A172 (cell line): ENCODE measurements at places on chromosomes 4 and X.

DNA sequence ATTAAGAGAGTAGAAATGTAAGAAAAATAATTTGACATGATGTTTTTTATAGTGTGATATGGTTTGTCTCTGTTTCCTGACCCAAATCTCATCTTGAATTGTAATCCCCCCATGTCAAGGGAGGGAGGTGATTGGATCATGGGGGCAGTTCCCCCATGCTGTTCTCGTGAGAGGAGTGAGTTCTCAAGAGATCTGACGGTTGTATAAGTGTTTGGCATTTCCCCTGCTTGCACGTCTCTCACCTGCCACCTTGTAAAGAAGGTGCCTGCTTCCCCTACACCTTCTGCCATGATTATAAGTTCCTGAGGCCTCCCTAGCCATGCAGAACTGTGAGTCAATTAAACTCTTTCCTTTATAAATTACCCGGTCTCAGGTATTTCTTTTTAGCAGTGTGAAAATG lies 34.8 kb upstream of the EXOC1L start:
- no peak for DNase-seq

- DNase-seq, result no peak
Measured at GRCh38 chr4:93732509-93732908, 96.0 kb upstream of the ATOH1 start.

- DNase-seq, result no peak
Measured at GRCh38 chr4:139907001-139907809, 241.6 kb downstream of the MGST2 start.

DNA sequence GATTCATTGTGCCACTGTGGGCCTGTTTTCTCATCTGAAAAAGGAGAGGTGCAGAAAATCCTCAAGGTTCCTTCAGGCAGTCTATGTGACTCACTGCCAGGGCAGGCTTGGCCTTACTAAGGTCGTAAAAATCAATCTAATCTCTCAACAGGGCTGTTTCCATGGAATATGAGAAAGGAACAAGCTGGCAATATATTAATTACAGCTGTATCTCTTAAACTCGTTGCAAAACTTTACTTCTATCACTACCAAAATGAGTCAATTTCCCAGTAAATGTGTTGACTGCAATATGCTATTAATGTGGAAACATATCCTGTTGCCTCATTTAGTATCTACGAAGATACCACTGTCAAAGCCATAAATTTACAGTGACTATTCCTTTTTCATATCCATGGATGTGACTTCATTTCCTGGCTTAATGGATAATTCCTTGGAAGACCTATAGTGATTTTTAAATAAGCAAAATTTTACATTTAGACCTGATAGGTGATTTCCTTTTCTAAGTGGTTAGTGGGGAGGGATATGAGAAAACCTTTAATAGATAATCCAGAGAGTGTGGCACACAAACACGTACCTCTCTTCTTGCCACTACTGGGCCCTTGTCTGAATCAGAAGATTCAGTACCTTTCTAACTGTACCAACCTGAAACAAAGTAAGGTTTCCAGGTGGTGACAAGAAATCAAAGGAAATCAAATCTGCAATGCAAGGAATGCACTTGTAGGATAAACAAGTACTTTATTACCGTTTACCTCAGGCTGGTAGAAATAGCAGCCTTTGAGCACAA lies 127.4 kb upstream of the FTHL17 start:
- DNase-seq, result peak; percentile 41

- no peak for DNase-seq
Measured at GRCh38 chr4:17780501-17781299, 721 bp downstream of the FAM184B start.
